ENCODE measurements at places on chromosomes 2 and 18. TPM values are rescaled to one million over a fixed set of nuclear protein-coding genes. Genes with fewer than 3 reads are reported as not detected.
A peak's percentile ranks its signal among the peaks of the same experiment; 100 is the strongest.

GRCh38 chr2:96146153-96146880 is 1.1 kb upstream of the DUSP2 start:
- ATAC-seq: peak; percentile 46

DNA sequence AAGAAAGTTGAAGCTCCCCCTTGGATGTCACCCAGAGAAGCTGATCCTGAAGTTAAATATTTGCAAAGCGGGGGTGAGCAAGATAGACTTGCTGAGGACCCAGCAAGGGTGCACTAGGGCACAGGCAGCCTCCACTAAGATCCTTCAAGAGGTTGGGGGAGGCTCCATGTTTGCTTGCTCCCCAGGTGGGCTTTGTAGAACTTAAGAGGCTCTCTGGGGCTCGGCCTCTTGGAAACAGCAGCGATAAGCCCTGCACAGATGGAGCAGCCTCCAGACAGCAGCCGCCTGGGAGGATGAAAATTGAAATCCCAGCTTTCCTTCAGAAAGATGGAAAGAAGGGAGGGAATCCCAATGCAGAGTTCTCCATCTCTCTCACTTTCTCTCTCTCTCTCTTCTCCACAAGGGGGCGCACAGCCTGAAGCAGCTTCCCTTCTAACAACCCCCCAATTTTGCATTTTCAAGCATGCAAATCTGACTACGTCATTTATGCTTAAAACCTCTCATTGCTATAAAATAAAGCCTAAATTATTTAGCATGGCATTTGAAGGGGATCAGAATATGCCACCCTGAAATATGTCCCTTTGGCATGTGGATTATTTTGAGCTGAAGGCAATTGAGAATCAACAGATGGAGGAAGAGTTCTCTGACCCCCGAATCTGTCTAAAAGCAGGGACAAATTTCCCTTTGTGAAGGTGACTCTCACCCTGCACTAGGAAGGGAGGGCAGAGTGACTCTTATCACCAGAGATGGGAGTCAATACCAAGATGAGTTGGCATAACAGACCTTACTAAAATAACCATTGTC is 185.7 kb upstream of the KLHL29 start:
- ATAC-seq: no peak

DNA sequence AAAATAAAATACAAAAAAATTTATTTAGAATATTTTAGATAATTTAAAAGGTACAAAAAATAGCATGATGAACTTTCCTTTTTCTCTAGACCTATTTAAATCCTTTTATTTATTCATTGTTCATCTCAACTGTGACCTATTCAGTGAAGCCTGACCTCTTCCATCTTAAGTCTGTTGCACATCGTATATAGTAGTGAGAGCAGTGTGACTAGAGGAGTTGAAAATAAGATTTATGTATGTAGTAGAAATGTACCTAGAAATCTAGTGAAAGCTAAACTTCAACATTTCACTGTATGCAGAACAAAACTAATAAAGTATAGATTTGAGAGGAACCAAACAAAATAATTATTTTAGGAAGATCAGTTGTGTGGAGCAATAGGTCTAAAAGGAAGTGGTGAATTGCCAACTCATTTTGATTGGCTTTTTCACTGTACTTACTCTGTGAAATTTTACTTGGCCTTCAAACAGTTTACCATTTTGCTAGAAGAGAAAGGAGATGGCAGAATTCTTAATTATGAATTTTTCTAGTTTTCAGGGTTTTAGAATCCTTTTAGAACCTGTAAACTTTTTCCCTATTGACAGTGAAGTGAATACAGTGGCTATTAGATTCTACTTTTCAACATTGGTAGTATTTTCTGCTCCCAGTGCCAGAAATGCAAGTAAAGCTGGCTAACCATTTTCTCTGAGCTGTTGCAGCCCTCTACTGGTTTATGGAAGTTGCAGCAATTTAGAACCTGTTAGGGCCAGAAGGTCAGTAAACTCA is 11.0 kb downstream of the ANKRD12 start:
- ATAC-seq: peak; percentile 31

GRCh38 chr2:140502951-140503630 is 1627.7 kb downstream of the LRP1B start:
- no peak for ATAC-seq

CD8B2 gene
- total RNA-seq: not detected

GRCh38 chr2:204289066-204289465 is 256.2 kb upstream of the PARD3B start:
- ATAC-seq: no peak

DNA sequence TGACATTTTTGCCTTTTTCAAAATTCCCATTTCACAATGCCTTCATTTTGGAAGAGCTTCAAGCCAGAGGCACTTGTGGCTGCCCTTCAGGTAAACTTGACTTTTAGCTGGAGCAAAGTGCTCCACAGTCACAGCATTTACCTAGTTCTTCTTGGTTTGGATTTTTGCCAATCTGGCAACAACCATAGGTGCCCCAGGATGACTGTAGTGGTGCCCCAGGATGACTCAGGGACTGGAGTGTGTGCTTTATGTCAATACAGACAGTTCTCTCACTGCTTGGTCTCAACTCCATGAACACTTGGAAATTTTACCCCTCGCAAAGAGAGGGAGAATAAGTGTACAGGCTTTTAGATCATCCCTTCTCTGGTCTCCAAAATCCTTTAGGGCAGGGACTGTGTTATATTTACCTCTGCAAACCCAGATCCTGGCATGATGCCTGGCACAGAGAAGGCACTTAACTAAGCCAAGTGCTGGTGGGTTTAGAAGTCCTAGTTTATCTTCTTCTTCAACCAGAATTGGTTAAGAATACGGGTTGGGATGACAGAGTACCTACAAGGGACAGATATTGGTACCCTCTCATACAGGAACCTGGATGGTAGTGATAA is 15.3 kb upstream of the PTPN4 start:
- peak; percentile 95 for ATAC-seq

GRCh38 chr2:198101688-198102087 is 297.3 kb downstream of the PLCL1 start:
- ATAC-seq: no peak

RAD51AP2 gene
- total RNA-seq: not detected

- no peak for ATAC-seq
Measured at GRCh38 chr2:126901459-126901858, 2.8 kb downstream of the TEX51 start.

DNA sequence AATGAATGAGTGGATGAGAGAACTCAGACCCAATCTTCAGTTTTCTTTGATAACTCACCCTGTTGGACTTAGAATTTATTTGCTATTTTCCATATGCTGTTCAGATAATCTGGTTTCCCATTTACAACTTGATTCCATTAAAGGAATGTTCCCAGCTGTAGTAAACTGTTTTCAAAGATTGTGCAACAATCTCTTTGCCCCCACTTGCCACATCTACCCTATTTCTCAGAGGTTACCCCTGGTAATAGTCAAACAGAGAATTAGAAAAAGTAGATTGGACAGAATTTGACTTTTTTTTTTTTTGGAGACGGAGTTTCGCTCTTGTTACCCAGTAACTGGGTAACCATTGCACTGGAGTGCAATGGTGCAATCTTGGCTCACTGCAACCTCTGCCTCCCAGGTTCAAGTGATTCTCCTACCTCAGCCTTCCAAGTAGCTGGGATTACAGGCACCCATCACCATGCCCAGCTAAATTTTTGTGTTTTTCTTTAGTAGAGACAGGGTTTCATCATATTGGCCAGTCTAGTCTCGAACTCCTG is 93.4 kb upstream of the SIX2 start:
- ATAC-seq: no peak

GRCh38 chr2:144414324-144414845 is 105.5 kb downstream of the ZEB2 start:
- peak; percentile 97 for ATAC-seq

CHST10 gene
- 9.9 TPM for total RNA-seq

WDSUB1 gene
- 7.8 TPM for total RNA-seq

DNA sequence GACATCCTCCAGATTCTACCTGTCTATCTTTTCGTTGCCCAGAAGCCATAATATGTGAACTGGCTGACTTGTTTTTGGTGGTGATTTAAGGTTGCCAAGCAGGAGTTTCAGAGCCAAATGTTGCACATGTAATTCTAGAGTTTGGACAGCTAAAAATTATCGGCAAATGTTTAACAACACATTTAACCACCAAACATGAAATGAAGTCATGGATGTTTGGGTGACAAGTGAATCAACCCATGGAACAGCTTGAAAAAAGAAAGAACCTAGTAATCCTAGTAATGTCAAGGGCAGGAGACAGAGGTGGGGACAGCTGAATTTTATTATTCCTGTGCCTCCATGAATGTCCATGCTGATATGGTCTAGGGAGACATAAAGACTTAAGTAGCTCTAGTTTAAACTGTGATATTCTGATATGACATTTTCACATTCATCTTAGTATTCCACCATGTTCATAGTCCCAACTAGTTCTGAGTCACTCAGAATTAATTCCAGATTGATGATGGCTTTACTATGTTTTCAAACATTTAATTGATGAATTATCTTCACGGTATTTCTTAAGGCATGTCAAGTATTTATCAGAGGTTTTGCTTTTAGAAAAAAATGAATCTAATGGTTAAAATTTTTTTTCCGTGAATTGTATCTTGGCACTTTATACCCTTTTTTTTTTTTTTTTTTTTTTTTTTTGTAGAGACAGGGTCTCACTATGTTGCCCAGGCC is 101.7 kb downstream of the SOCS6 start:
- no peak for ATAC-seq

GRCh38 chr2:187618813-187619212 is 64.6 kb upstream of the TFPI start:
- no peak for ATAC-seq

ELP2 gene
- 95.8 TPM for total RNA-seq

DNA sequence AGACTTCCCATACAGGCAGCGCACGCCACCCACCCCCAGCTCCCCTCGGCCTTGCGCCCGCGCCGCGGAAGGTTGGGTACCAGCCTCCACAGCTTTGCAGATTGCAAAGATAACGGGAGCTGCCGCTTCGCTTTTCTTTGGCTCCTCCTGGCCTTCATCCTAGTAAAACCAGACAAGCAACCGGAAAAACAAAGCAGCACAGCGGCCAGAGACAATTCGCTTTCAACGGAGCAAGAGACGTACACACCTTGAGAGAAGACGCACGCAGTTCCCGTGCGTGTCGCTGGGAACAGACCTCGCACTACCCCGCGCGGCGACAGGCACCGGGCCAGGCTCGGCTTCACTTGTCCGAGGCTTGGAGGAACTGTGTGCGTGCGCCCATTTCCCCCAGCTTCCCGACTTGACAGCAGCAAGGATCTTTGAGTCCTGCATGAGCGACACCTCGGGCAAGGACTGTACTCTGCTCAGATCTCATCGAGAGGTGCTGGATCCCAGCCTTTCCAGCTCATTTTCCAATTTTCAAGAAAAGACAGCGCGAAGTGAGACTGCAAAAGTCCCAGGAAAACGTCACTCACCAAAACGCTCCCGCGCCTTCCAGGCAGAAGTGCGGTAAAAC is 964 bp downstream of the ZBTB7C start:
- ATAC-seq: no peak

PRKAG3 gene
- not detected for total RNA-seq

CELF4 gene
- total RNA-seq: not detected

- ATAC-seq: no peak
Measured at GRCh38 chr18:13688191-13689136, 37.9 kb downstream of the FAM210A start.

PAX8 gene
- total RNA-seq: 0.86 TPM

DNA sequence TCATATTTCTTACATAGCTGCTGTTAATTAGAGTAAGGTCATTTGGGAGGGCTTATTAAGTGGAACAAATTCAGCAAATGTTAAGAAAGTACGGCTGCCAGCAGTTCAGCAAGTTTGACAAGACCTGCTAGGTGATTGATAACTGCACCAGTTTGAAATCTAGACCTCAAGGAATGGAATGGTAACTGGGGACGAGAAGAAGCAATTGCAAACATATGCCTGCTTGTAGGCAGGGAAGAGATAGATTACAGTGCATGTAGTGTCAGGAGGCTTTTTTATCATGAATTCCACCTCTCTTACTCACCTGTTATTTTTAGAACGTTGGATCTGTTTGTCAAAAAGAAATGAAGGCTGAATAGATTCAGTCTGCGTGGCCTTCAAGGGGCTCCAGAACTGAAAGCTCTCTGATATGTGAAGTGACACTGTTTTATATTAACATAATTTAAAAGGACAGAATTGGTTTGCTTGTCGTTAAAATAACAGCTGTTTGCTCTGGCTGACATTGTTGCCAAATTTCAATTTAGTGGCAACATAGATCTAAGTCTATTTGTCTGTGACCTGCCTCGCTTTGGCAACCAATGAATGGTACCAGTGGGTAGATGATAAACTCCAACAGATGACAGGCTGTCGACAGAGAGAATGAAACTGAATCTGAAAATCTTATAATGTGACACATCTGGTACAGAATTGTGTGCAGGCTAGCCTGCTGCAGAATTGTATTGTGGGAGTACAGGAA is 199.3 kb downstream of the ZNF407 start:
- peak; percentile 98 for ATAC-seq

DNA sequence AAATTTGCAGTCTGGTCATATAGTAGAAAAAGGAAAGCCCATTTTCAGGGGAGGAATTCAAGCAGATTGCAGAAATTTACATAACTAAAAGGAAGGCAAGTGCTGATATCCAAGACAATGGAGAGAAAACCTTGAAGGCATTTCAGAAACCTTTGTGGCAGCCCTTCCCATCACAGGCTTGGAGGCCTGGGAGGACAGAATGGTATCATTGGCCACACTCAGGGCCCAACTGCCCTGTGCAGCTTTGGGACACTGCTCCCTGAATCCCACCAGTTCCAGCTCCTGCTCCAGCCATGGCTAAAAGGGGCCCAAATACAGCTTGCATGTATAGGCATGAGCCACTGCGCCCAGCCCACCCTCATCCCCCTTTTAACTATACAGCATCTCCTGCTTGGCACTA is 81.1 kb upstream of the NYAP2 start:
- ATAC-seq: no peak

DNA sequence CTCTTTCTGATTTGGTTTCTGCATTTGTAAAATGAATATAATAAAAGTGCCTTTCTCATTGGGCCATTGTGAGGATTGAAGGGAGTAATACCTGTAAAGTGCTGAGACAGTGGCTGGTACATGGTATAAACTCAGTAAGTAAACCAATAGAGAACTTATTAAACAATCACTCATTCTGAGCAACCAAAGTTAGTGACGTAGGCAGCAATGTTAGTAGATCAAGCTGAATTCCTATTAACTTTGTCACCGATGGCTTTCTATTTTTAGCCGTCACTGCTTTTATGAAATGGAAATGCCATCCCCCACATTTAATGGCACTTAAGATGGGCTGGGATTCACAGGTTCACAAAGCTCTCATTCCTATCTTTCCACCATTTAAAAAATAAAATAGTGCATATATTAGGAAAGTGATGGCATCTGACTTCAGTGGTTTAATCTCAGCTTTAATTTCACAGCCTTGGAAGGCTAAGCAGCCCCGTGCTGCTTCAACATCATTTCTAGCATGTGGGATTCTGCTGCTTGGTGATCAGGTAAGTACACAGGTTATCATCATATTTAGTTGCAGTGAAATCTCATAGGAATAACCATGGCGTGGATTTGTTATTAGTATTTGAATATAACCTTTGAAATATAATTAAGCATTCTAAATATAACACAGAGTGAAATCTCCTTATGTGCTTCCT is 17.6 kb upstream of the PPP4R1 start:
- no peak for ATAC-seq

DNA sequence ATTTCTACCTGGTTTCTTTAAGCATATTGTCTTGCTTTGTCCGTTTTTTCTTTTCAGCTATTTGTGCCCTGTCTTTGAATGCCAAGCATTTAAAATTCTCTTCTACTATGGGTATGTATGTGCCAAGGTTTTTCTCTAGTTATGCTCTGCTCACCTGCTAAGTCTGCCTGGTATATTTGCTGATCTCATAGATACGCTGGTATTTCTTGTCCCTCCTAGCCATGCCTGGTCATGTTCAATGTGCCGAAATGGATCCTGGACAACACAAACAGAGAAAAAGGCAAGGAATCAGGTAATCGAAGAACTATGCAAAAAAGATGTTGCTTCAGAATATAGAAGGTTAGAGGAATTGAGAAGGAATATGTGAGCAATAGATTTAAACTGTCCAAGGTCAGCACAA is 14.9 kb upstream of the KDM3A start:
- no peak for ATAC-seq
